SK-MEL-5 (cell line): ENCODE measurements at places on chromosomes 7 and 10. TPM values are rescaled to one million over a fixed set of nuclear protein-coding genes. Genes with fewer than 3 reads are reported as not detected.

BLNK gene
- not detected in 2 replicates for total RNA-seq

CPXM2 gene
- total RNA-seq: 1.2 and 1.4 TPM in 2 replicates

DPCD gene
- total RNA-seq: 15.5 and 17.8 TPM in 2 replicates

ARMC10 gene
- total RNA-seq: 93.5 and 98.1 TPM in 2 replicates

CCDC3 gene
- total RNA-seq: 0.19 and 0.42 TPM in 2 replicates

HOXA10 gene
- total RNA-seq: not detected in 2 replicates

BTBD16 gene
- 0.51 TPM in 1 of 2 replicates, not detected in the other for total RNA-seq

MOGAT3 gene
- total RNA-seq: not detected in 2 replicates

CALML5 gene
- total RNA-seq: not detected in 2 replicates

SUN3 gene
- 0.45 TPM in 1 of 2 replicates, not detected in the other for total RNA-seq

IFIT1B gene
- not detected in 2 replicates for total RNA-seq

LOXL4 gene
- not detected in 2 replicates for total RNA-seq

PIK3CG gene
- 0.03 and 0.05 TPM in 2 replicates for total RNA-seq

OR9A2 gene
- total RNA-seq: not detected in 2 replicates

KIAA1549 gene
- total RNA-seq: 2.7 and 3.0 TPM in 2 replicates

LRIT1 gene
- total RNA-seq: not detected in 2 replicates

PROSER2 gene
- total RNA-seq: 4.4 and 5.9 TPM in 2 replicates

TMEM168 gene
- 36.0 and 40.4 TPM in 2 replicates for total RNA-seq

SRRM3 gene
- 13.1 and 16.4 TPM in 2 replicates for total RNA-seq

EPHA1 gene
- total RNA-seq: not detected in 2 replicates

CDK1 gene
- total RNA-seq: 65.5 and 65.6 TPM in 2 replicates

RP9 gene
- 35.4 and 38.4 TPM in 2 replicates for total RNA-seq

NCF1 gene
- total RNA-seq: not detected in 2 replicates

TEX47 gene
- total RNA-seq: not detected in 2 replicates

PTPRE gene
- total RNA-seq: 0.03 TPM in 1 of 2 replicates, not detected in the other

ZNF365 gene
- 1.0 and 1.6 TPM in 2 replicates for total RNA-seq

SLC29A4 gene
- 8.8 and 9.4 TPM in 2 replicates for total RNA-seq

POU6F2 gene
- 0.08 and 0.24 TPM in 2 replicates for total RNA-seq

SEC23IP gene
- total RNA-seq: 25.6 and 28.4 TPM in 2 replicates

AKR1C8 gene
- total RNA-seq: not detected in 2 replicates

SPAM1 gene
- not detected in 2 replicates for total RNA-seq

BMPR1A gene
- 25.2 and 31.6 TPM in 2 replicates for total RNA-seq

SPDYE2B gene
- total RNA-seq: not detected in 2 replicates

CALHM3 gene
- total RNA-seq: not detected in 2 replicates

SLC13A1 gene
- total RNA-seq: not detected in 2 replicates

ANKRD30A gene
- total RNA-seq: not detected in 2 replicates

CCL24 gene
- total RNA-seq: not detected in 2 replicates

ANKRD1 gene
- not detected in 2 replicates for total RNA-seq

RBP3 gene
- not detected in 2 replicates for total RNA-seq

NKX6-2 gene
- total RNA-seq: not detected in 2 replicates

PRPS1L1 gene
- total RNA-seq: not detected in 2 replicates

KCND2 gene
- 0.03 and 0.08 TPM in 2 replicates for total RNA-seq

SH3PXD2A gene
- total RNA-seq: 0.37 and 0.48 TPM in 2 replicates

GIMAP7 gene
- not detected in 2 replicates for total RNA-seq
